CD8-positive, alpha-beta memory T cell (primary cell): ENCODE measurements at places on chromosomes 7 and 10. TPM values are rescaled to one million over a fixed set of nuclear protein-coding genes. Genes with fewer than 3 reads are reported as not detected.

The SFRP4 gene
- total RNA-seq, result not detected

The CACNB2 gene
- not detected for total RNA-seq

The HIF1AN gene
- 52.8 TPM for total RNA-seq

DNA sequence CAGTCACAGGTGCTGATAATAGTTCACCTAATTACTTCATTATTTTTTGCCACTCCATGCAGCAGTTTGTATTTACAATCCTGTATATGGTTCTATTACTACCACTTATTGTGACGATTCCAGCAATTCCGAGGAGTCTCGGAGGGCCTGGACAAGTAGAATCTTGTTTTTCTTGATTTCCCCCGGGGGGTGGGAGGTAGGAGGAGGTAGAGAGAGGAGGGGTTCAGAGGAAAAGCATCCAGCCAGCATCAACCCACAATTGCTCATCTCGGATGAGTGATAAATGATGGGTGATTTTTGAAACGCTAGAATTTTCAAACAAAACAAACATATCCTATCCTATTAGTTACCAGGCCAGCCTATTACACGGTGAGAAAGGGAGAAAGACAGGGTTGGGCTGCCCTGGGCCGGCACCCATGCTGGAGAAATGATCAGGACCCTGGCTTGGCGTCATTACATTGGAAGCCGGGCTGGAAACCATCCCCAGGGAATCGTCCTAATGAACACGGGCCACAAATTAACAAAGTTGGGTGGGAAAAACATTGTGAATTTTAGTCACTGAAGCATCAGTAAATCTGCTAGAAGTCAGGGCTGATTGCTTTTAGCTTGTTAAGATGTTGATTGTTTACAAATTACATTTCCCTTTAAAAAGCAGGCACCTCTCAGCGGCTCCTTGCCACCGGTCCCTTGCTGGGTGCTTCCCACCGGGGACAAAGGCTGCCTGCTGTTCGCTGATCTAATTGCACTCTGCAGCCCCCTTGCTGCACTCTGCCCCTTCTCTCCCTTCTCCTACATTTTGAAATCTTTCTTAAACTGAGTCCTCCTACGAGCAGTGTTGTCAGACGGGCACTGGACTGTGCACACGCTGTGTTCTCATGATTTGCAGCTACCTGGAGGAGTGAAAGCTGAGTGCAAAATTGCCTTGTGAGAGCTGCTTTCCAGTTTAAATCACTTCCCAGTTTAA lies 95.5 kb downstream of the FAM204A start:
- no peak for DNase-seq
- H3K4me3 ChIP-seq, result no peak overlapping the region
- no peaks in the 10 kb centered on the region for H3K4me1 ChIP-seq
- no peak overlapping the region for H3K27ac ChIP-seq
- H3K36me3 ChIP-seq, result no peaks in the 10 kb centered on the region

- no peak overlapping the region for H3K27ac ChIP-seq
- no peak overlapping the region for H3K4me3 ChIP-seq
- no peak for DNase-seq
Measured at GRCh38 chr10:125095776-125096175, 64.6 kb downstream of the CTBP2 start.

DNA sequence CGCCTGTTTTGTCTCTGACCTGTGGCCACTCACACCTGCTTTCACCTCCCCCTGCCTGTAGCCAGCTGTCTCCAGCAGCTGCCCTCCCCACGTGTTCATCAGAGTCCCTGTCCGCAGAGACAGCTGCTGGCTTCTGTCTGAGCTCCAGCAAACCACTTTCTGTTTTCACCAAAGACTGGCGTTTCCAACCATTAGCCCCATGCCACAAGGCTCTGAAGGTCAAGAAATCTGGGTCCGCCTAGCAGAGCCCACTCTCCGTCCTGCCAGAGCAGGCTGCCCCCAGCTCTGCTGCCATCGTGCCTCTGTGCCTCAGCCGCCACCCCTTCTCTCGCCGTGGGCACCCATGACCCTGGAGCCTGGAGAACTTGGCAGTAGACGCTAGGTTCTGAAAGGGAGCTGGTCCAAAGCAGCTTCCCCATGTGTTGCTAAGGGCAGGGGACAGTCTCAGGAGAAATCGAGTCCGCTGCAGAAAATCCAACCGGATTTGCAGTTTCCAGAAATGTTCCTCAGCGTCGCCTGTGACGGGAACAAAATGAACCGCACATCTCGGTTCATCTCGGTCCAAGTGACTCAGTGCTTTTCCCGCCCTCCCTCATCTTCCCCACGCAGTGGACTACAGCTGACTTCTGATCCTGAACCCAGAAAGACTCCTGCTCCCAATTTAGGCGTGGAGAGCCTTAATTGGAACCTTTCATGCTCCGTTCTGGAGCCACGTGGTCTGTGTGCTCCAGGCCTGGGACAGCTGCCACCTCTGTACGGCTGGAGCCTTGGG lies 28.0 kb downstream of the TMEM120A start:
- no peaks in the 10 kb centered on the region for H3K4me1 ChIP-seq
- no peak for DNase-seq
- no peaks in the 10 kb centered on the region for H3K27me3 ChIP-seq
- no peak overlapping the region for H3K27ac ChIP-seq
- H3K36me3 ChIP-seq, result no peaks in the 10 kb centered on the region
- no peak overlapping the region for H3K4me3 ChIP-seq
